LNCaP clone FGC (cell line): ENCODE measurements at places on chromosomes 16 and 17.

- DNase-seq = no peak
Observed at GRCh38 chr17:82167028-82167427, 45.6 kb downstream of the CCDC57 start.

DNA sequence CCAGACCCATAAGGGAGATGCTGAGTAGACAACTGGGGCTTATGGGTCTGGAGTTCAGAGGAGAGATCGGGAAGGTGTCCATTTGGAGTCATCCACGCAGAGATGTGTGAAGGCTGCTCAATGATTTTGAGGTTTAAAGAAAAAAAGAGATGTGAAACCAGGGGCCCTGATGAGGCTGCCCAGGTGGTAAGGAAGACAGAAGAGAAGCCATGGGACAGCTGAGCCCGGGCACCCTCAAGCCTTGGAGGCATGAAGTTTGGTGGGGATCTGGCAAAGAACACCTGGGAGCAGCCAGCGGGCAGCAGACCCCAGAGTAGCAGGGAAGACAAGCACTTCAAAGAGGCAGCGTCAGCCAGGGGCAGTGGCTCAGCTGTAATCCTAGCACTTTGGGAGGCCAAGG is 20.8 kb upstream of the MYO15B start:
- DNase-seq = no peak

DNA sequence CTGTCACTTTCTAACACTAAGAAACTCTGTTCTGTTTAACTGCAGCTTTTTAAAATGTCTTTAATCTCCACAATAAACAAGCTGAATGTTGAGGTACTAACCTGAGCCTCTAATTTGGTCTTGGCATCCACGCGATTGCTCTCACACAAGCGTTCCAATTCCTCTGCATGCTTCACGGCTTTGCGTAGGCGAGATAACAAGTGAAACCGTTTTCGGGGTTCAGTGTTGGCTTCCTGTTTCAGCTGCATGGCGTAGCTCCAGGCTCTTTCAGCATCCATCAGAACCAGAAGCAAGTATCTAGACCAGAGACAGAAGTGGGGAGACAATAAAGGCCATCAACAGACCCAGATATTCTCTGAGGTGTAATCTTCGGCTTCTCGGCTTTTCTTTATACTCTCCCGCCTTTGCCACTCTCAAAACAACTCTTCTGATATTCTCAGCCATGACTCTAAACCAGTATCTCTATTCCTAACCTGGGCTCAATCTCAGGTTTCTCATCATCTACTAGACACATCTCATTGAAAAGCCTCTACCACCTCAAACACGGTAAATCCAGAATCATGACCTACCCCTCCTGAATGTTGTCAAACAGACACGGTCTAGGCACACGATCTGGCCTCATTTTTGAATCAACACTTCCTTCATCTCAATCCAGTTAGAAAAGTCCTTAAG is 8.3 kb downstream of the SRP68 start:
- DNase-seq = no peak

DNA sequence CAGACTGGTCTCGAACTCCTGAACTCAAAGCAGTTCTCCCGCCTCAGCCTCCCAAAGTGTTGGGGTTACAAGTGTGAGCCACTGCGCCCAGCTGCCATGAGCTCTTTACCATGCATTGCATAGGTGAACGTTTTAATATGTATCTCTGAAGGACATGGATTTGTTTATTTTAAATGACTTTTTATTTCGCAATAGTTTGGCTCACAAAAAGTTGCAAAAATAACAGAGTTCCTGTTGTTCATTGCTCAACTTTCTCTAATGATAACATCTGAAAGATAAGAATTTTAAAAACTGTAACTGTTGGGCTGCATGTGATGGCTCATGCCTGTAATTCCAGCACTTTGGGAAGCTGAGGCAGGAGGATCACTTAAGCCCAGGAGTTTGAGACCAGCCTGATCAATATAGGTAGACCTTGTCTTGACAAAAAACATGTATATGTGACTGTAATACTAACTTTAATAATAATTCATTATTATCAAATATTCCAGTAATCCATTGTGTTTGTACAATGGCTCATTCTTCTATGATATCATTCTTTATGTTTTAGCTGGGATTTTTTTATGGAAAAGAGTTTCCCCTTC is 80.1 kb downstream of the ABCC1 start:
- DNase-seq = peak; percentile 25

GRCh38 chr16:7680296-7680695 is 347.7 kb downstream of the RBFOX1 start:
- no peak for DNase-seq

GRCh38 chr17:3965118-3965800 is 1.0 kb upstream of the ATP2A3 start:
- no peak for DNase-seq

- DNase-seq = no peak
Observed at GRCh38 chr16:75309899-75310430, 58.5 kb upstream of the BCAR1 start.

- no peak for DNase-seq
Observed at GRCh38 chr17:55366020-55366481, 55.6 kb downstream of the MMD start.

DNA sequence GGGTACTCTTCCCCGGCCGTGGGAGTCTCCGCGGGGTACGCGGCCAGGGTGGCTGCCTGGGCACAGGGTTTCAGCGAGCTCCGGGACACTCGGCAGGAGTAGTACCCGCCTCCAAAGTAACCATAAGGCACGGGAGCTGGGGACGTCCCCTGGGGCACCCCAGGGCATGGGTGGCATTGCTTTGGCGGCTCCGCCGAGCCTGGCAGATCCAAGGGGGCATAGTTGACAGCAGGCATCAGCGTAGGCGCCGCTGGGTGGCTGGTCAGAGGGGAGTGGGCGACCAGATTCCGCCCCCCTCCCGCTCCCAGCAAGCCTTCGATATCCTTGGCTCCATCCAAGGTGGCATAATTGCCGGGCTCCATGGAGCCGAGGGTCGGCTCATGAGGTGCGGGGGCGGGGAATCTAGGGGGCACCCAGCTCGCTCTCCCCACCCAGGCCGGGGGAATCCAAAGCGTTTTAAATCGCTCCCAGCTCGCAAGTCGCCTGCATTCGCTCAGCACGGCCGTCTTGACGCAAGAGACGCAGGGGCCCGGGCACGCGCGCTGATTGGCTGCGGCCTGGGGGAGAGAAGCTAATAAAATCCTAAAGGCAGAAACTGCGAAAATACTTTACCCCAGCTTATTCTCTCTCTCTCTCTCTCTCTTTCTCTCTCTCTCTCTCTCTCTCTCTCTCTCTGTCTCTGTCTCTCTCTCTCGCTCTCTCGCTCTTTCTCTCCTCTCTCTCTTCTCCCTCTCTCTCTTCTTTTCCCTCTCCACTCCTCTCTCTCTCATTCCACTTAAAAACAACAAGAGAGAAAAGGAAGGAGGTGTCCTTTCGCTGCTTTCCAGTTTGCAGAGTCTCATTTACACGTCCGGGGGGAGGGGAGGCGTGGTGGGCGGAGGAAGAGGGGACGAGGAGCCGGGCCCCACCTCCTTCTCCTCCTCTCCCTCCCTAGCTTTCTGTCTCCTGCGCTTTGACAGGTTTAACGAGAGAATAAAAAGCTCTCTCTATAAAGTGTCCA is at the start of gene HOXB13:
HOXB13 (minus strand) TSS at position 519 of the 1,000 bp plus-strand sequence; CDS start at position 362, 157 bp downstream.
- DNase-seq = peak; percentile 92

- DNase-seq = no peak
Observed at GRCh38 chr17:27635275-27635823, 4.4 kb downstream of the LGALS9 start.
